ENCODE measurements at places on chromosomes 7 and 10.

DNA sequence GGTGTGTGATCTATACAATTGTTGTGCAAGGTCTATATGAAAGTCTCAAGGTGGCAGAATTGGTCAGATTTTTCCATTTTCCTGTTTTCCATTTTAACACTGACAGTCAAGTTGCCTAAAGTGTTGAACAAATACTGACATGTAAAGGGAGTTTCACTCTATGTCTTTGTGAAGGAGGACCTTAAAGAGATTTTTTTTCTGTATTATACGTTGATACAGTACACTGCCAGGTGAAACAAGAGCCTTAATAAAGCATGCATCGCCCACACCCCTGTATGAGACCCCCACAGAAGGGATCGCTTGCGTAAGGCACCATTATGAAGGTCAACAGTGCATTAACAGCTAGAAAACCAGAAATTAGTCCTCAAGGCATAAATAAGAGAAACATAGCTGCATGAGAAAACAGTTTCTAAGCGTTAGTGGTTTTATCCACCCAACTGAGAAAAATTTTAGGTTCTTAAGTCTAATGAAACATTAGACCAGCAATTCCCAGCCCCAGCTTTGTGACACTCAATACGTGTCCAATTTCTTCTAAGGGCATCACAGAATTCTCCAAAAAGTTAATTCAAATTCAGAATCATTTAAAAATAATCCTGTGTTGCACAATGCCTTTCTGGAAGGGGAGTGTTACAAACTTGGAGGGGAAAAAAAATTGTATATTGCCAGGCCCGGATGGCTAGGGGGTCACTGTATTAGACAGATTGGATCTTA is 6.9 kb downstream of the KLF6 start:
- no peak for DNase-seq

GRCh38 chr10:71957546-71958275 is 6.5 kb upstream of the CHST3 start:
- DNase-seq, result no peak

- DNase-seq, result no peak
These were observed 111.4 kb upstream of the ZEB1 start for GRCh38 chr10:31207636-31208035.

GRCh38 chr10:63919575-63920279 is 398.5 kb downstream of the REEP3 start:
- DNase-seq, result no peak

- peak; percentile 78 for DNase-seq
These were observed 9.1 kb downstream of the CREB3L2 start for GRCh38 chr7:137992550-137993394.

GRCh38 chr7:122885583-122886356 is 490 bp downstream of the CADPS2 start:
- DNase-seq, result peak; percentile 70

GRCh38 chr7:90836937-90837336 is 240.8 kb downstream of the CDK14 start:
- DNase-seq, result peak; percentile 6

- DNase-seq, result no peak
These were observed 1455.7 kb upstream of the CELF2 start for GRCh38 chr10:9561821-9562505.

- DNase-seq, result peak; percentile 16
These were observed 79.2 kb downstream of the ABCA13 start for GRCh38 chr7:48250441-48250951.

GRCh38 chr7:22879280-22879679 is 56.6 kb upstream of the TOMM7 start:
- DNase-seq, result no peak

DNA sequence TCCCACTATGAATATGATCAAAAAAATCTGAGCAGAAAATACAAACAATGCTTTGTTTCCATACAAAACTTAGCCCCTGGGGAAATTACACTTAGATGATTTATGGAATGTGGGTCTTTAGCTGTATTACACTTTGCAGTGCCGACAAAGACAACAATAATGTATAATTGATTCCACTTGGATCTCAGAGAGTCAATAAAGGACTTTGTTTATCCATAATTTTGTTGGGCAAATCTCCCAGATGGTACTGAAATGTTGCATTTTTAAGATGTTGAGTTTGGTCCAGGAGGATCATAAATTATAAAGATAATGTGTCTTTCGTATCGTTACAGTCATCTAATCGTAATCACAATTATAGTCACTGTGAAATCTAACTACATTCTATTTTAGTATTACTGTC is 66.9 kb upstream of the DOCK1 start:
- no peak for DNase-seq

DNA sequence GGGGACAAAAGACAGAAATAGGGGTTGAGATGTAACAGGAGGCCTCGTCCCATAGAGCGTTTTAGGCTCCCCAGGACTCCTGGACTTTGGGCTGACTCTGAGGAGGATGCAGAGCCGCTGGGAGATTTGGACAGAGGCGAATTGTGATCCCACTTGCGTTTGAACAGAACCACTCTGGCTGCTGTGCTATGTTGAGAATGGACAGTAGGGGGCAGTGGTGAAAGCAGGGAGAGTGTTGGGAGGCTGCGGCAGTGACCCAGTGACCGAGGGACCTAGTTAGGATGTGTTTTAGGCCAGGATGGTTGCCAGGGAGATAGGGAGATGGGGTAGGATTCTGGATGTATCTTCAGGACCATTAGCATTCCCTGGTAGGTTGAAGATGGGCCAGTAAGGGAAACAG is 271.6 kb downstream of the CCDC3 start:
- DNase-seq, result no peak

GRCh38 chr10:70596110-70596798 is 6.3 kb downstream of the PRF1 start:
- DNase-seq, result no peak

- DNase-seq, result peak; percentile 75
These were observed 15.2 kb upstream of the FRMPD2 start for GRCh38 chr10:48289501-48290238.

- peak; percentile 41 for DNase-seq
These were observed 209.0 kb downstream of the CACNA2D1 start for GRCh38 chr7:82234457-82235049.

GRCh38 chr10:47452495-47453140 is 31.3 kb downstream of the ANXA8 start:
- DNase-seq, result peak; percentile 4

- DNase-seq, result no peak
These were observed 344.2 kb upstream of the GALNT17 start for GRCh38 chr7:70787771-70788170.

- DNase-seq, result no peak
These were observed 176.8 kb upstream of the RHOBTB1 start for GRCh38 chr10:61120805-61121204.

GRCh38 chr7:3957472-3958108 is 656.5 kb downstream of the SDK1 start:
- DNase-seq, result no peak

DNA sequence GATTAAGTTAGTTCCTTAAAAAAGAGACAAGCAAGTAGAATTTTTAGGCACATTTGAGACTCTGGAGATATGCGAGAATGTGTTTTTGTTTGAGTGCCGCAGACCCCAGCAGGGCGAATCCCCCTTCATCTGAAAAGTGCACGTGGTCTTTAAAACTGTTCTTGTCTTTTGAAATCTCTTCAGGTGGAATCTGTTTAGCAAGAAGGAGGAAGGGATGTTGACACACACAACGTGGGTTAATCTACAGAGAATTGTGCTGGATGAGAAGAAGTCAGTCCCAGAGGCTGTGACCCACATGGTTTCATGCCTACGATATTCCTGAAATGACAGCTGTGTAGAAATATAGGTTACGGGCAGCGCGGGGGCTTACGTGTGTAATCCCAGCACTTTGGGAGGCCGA is 27.1 kb upstream of the ZFAND2A start:
- no peak for DNase-seq

GRCh38 chr7:142800699-142801260 is 30.0 kb downstream of the PRSS2 start:
- no peak for DNase-seq

- no peak for DNase-seq
These were observed 102.8 kb downstream of the PIP4K2A start for GRCh38 chr10:22611425-22612115.

- no peak for DNase-seq
These were observed 196.5 kb downstream of the ADK start for GRCh38 chr10:74347522-74347921.

DNA sequence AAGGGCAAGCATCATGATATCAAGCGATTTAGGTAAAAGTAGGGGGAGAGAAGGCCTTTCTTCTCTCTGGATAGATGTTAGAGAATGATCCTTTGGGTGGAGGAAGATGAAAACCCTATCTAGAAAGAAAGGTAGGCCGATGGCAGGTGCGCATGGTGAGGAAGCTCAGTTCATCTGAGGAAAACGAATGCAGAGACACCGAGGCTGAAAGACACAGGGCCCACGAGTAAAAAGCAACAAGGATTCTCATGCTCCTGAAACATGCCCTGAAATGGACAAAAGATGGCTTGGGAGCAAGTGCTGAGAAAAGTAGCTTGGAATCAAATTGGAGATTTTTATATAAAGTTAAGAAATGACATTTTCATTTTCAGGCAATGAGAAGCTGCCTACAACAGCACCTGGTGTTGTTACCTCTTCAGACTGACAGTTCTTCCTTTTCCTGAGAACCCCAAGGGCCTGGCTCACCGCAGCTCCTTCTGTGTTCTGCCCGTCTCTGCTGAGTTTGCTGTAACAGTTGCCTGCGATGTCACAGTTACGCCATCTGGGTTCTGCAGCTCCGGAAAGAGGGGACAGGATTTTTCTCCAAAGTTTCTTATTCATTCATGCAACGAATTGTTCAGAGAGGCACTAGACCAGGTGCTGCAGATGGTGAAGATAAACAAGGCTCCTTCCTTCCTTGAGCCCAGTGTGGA is 402.0 kb upstream of the KLF6 start:
- DNase-seq, result no peak

DNA sequence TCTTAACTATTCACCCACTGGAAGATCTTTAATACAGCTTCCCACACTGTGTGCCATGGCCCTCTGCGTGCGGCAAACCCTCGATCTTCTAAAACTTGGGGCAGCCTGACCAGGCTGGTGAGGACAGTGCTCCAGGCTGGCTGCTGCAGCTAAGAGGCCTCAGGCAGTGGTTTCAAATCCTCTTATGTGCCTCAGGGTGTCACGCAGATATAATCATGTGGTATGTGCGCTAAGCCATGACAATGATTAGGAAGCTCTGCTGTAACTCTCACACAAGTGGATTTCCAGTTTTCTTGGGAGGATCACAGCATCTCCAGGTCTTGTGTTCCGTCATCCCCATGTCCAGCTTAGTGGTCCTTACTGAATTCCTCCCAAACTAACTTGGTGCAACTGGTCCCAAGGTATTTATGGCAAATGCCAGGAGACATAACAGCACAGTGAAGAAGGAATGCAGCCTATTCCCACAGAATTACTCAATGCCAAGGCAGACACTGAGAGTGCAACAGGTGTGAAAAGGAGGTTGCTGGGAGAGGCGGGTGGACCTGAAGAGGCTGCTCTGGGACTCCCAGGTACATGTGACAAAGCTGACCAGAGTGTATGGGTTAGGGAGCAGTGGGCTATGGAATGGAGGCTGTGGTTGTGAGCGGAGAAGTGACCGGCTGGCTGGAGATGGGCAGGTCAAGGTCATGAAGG is 2.3 kb downstream of the HPS1 start:
- no peak for DNase-seq

GRCh38 chr10:44476409-44477045 is 91.6 kb upstream of the CXCL12 start:
- DNase-seq, result peak; percentile 37

DNA sequence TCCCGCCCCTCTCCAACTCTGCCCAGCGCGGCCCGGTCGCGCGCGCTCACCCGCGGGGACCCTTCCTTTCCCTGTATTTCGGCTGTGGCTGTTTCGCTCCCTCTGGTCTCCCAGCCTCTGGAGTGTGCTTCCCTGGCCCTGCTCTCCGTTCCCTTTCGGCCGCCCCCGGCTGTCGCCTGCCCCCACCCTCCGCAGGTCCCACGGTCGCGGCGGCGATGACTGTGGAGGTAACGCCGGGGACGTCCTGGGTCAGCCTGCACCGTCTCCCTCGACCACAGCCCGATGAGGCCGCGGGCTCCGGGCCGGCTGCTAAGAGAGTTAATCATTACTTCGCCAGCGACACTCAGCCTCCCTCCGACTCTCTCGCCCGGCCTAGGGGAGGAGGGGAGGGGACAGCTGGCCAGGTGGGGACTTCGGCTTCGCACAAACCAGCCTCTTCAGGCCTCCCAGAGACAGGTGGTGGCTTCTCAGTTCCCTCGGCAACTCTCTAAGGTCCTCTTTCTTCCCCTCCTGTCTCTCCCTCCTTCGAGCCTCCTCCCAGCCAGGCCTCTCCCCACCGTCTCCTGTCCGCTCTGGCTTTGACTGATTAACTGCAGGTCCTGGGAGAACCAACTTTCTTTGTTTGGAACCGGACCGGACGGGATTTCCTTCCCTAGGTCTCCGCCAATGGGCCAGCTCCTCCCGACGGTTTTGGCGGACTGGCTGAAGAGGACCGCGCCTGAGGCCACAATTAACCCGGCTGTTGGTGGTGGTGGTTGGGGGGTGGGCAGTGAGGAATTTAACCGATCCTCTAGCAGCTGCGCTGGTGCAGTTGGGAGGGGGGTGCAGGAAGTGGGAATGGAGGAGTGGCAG is 5.6 kb upstream of the PAX2 start:
- no peak for DNase-seq

DNA sequence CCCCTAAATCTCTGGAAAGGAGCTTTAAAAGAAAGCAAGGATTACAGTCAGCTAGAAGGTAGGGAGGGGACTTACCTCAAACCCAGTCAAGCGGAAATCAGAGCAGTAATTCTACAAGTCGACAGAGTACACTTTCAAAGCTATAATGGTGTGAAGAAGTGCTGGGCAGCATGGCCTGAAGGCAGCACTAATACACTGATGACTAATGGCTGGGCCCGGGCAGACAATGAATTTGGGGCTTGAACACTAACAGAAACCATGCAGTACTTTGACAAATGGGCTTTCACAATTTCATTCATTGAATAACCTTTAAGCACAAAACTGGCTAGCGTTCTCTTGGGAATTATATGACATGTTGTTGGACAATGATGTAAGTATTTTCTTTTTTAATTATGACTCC is 4.7 kb downstream of the GLI3 start:
- DNase-seq, result peak; percentile 54

DNA sequence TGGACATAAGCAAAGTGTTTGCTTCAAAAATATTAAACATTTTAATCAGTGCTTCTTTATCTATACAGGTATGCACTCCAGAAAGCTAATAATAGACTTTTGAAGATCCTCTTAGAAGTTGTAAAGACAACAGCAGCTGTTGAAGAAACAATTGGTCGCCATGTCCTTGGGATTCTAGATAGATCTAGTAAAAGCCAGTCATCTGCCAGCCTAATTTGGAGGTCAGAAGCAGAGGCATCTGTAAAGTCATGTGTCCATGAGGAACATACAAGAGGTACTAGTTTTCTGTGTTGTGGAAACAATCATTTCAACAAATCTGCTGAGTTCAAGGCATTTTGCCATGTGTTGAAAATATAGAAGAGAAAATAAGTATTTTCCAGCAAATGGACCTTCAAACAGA is 89.3 kb downstream of the CYP51A1 start:
- DNase-seq, result no peak
